ENCODE measurements at places on chromosomes 2 and 18.

DNA sequence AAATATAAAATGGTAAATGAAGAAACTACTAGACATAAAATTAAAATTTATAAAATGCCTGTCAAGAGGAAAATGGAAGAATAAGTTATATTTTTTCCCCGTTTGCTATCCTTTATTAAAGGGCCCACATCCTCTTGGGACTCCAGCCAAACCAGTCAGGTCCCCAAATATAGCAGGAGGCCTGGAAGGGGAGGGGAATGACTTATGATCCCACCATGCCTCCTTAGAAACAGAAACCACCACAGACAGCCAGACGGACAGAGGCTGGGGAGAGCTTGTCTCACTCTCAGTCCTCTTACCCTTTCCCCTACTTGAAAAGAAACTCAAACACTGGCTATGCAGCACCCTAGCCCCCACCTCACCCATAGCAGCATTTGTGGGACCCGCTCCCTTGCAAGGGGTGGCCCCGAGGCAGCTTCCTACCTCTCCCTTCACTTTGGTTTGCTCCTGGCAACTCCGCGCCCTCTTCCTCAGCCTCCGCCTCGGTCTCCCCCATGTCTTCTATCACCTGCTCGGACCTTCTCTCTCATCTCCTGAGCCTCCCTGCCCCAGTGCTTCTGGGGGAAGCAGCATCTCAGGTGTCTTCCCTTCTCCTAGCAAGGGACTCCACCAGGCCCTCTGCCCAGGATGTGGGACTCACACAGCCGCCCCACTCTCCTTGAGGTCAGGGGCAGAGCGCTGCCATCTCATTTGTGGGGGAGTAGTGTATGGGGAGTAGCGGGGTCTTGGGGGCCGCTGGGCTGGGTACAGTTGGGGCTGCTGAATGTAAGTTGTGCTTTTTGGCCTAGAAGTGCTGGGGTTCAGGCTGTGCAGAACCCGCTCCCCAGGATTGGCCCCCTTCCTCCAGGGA is 37.4 kb upstream of the ANKRD62 start:
- no peak for DNase-seq

DNA sequence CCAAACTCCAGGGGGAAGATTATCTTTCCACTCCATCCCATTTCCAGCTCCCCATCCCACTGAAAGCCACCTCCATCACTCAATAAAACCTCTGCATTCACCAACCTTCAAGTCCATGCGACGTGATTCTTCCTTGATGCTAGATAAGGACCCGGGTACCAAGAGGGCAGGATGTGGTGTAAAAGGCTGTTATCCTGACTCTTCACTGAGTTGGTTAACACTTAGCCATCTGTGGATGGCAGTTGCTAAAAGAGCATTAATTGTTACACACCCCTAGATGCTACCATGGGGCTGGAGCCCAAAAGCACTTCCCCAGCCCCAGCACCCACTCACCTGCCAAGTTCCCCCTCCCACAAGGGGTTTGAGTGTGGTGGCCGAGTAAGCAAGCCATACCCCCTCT is 53.4 kb upstream of the DPP10 start:
- DNase-seq: no peak

GRCh38 chr18:1394966-1395365 is 490.3 kb downstream of the ADCYAP1 start:
- no peak for DNase-seq

GRCh38 chr2:6789559-6790138 is 76.1 kb downstream of the CMPK2 start:
- no peak for DNase-seq

GRCh38 chr2:40282428-40282827 is 169.5 kb downstream of the SLC8A1 start:
- DNase-seq: peak; percentile 87

DNA sequence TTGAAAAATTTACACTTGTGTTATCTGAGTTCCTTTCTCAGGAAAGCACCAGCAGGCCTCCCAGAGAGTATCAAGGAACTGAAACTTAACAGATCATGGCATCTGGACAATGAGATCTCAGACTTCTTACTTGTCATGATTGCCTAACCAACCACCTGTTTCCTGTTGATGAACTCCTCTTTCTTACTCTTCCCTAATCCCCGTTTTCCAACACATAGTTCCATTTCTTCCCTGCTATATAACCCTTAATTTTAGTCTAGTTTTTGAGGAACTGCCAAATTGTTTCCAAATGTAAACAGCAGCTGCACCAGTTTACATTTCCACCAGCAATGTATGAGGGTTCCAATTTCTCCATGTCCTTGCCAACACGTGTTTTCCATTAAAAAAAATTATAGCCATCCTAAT is 6.1 kb upstream of the FAM171B start:
- no peak for DNase-seq

GRCh38 chr2:111049792-111050640 is 70.7 kb upstream of the BCL2L11 start:
- DNase-seq: peak; percentile 78

DNA sequence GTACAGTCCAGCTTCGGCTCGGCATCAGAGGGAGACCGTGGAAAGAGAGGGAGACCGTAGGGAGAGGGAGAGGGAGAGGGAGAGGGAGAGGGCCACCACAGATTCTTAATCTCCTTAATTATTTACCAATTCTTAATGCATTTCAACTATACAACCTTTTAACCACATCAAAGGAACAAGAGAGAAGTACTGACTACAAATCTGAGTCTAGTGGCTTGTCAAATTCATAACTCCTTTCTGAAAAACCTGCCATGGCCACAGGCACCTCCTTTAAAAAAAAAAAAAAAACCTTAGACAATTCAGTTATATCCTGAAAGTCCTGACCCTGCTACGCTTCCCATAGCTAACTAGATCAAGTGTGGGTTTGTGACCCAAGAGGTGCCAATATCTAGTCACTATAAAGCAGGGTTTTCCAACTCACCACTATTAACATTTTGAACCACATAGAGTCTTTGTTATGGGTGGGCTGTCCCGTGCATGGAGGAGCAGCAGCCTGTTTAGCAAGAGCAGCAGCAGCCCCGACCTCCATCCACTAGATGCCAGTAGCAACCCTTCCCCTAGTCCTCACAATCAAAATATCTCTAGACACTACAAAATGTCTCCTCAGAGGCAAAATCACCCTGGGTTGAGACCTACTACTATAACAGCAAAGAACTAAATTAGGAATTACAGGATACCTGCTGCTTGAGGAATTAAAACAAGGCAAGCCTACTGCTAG is 6.8 kb downstream of the ESCO1 start:
- no peak for DNase-seq

GRCh38 chr2:11166476-11166875 is 11.2 kb downstream of the SLC66A3 start:
- no peak for DNase-seq

DNA sequence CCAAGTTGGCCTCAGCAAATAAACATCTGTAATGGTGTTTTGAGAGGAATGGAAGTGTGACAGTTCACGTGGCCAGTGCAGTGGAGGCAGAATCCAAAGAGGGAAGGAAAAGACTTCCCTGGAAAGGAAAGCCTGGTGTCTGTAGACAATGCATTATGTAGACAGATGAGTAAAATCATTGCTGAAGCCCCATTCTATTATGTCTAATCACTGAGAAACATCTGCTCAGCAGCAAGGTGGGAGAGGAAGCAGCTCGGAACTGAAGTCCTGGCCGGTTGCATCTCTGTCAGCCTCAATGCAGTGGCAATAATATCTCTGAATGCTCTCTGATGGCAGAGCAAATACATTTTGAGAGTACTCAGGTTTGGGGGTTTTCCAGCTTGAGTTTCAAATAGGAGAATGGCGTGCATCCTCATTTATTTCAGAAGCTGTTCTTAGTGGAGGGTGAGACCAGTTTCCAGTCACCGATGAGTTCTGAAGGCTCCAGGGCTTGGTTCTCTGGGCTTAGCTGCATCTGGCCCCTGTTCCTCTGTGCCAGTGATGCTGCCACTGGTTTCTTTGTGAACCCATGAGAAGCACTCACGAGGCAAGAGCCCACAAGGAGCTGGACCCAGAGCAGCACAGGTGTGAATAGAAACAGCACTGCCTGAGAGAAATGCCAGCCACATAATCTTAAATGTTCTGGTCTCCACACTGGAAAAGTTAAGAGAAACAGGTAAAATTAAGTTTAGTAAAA is 63.3 kb downstream of the RPIA start:
- DNase-seq: peak; percentile 45

- DNase-seq: peak; percentile 64
Measured at GRCh38 chr2:119028327-119029174, 86.6 kb downstream of the MARCO start.

- peak; percentile 33 for DNase-seq
Measured at GRCh38 chr2:127536707-127537541, 1.4 kb downstream of the MYO7B start.

GRCh38 chr2:946073-946948 is 4.3 kb upstream of the SNTG2 start:
- no peak for DNase-seq

DNA sequence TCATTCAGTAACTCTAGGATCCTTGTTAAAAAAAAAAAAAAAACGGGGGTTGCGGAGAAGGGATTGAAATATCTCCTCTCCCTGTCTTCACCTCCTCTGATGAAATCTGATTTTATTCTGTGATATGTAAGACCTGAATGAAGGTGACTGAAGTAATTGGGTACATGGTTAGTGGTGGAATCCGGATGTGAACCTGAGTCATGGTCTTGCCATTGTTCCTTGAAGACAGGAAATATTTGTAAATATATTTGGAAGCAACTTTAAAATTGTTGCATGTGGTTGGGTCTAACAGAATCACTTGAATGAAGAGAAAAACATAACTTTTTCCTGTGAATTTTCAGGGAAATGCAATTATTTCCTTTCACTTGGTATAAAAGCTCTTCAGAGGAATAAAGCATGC is 3.0 kb upstream of the IL1A start:
- DNase-seq: no peak

DNA sequence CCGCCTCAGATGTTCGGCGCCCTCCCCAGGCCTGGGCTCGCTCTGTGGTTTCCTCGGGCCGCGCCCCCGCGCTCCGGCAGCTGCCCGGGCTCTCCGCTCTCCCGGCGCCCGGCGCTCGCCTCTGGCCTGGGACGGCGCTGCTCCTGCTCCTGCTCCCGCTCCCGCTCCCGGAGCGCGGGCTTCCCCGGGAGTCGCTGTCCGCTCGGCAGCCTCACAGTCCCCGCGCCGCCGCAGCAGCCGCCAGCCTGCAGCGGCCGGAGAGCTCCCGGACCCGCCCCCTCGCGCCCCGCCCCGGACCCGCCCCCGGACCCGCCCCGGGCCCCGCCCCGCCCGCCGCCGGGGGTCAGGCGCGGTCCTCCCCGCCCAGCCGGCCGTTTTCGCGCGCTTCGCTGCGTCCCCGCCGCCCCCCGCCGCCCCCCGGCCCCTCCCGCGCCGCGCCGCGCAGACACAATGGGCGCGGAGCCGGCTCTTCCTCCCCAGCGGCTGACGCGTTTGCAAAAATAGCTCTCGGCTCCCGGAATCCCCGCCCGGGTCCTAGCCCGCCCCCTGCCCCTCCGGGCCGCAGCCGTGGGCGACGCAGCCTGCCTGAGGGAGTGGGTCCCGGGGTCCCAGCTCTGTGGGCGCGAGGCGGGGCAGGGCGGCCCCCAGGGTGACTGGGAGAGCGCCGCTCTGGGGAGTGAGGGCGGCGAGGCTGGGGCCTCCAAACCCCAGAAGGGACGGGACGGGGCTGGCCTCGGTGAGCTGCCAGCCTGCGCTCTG is at the start of gene ARL4C:
ARL4C (minus strand) TSS at position 247 of the 759 bp plus-strand sequence. CDS start 495 bp downstream, outside the sequence.
- DNase-seq: peak; percentile 67

DNA sequence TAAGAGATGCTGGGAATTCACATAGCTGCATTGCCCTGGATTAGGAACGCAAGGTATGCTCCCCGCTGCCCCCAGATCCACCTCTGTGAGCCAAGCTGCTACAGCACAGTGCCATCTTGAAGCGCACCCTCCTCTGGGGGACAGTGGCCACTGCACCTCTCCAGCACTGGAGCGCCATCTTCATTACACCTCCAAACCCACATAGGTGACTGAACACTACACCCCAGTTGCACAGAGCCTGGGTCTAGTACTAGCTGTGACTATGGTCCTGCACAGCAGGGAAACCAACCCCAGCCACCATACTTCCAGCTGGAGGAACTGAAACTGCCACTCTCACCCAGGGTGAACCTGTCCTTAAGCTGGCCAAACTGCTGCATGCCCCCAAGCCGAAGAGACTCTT is 84.6 kb downstream of the TMEM237 start:
- DNase-seq: no peak

GRCh38 chr18:32847691-32848090 is 74.9 kb upstream of the KLHL14 start:
- no peak for DNase-seq

- DNase-seq: no peak
Measured at GRCh38 chr2:155062250-155062921, 363.9 kb downstream of the KCNJ3 start.

- no peak for DNase-seq
Measured at GRCh38 chr2:216119986-216120385, 10.8 kb downstream of the XRCC5 start.

GRCh38 chr2:228699400-228699799 is 517.9 kb upstream of the SPHKAP start:
- DNase-seq: no peak

DNA sequence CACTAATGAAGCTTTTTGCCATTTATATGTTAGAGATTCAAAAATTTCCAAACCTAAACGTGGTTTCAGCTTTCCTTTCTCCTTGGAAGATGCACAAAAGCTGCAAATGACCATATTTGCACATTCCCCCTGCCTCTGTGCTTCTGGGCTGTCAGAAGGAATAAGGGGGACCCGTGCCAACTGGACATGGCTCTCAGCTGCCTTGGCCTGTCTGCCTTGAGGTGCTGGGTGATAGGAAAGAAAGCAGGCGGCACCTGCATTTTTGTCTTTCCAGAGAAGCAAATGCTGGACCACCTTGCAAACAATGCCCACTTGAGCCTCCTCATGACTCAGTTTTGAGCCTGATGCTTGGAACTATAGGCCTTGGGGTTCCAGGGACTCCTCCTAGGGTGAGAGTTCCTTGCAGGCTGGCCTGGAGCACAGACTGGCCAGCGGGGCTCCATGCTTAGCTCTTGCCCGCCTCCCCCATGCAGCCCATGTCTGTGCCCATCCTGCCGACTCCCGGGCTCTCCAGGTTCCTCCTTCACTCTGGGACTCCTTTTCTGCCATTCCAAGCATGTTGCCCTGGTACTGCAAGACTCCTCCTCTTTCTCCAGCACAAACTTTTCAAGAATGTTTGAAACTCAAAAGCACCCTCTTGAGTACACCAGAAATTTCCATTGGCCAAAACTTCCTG is 109.0 kb upstream of the EPAS1 start:
- no peak for DNase-seq

- no peak for DNase-seq
Measured at GRCh38 chr2:223088866-223089265, 36.9 kb downstream of the KCNE4 start.

GRCh38 chr2:150020937-150021673 is 433.5 kb upstream of the MMADHC start:
- no peak for DNase-seq

- no peak for DNase-seq
Measured at GRCh38 chr2:173146590-173146989, 70.9 kb downstream of the MAP3K20 start.

- no peak for DNase-seq
Measured at GRCh38 chr2:231244382-231245248, 46.2 kb downstream of the ARMC9 start.

GRCh38 chr18:24138789-24139616 is at the start of gene CABYR:
Gene CABYR (plus strand): TSS chr18:24139062. CDS start chr18:24143115, 4,053 bp downstream.
- DNase-seq: no peak
